Upper lobe of left lung (tissue), 6 donors: ENCODE measurements at places on chromosomes 1 and 21.

- no peak overlapping the region for H3K27ac ChIP-seq
- H3K36me3 ChIP-seq = no peaks in the 10 kb centered on the region
- H3K4me3 ChIP-seq = no peak overlapping the region
- H3K4me1 ChIP-seq = peaks cover 6% of the 10 kb centered on the region
Observed at GRCh38 chr1:220219865-220220698, 52.2 kb downstream of the RAB3GAP2 start.

DNA sequence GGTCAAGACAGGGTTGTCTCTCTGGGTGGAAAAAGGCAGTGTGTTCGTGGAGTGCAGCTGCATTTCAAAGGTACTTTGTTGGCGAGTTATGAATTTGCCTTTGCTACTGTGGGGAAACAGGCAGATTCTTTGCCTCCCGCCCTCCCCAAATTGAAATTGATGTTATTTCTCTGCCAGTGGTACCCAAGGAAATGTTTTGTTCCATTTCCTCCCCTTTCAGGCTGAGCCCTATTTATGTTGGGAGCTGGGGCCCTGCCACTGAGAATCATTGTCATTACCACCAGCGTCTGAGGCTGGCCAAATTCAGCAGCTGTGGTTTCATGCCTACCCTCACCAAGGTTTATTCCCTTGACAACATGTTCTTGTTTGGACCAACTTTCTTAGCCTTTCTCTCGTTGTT is 48.5 kb upstream of the OLIG2 start:
- no peaks in the 10 kb centered on the region for H3K36me3 ChIP-seq

GRCh38 chr1:1758692-1759455 is 19.4 kb downstream of the NADK start:
- H3K4me3 ChIP-seq = no peak overlapping the region
- H3K36me3 ChIP-seq = peaks cover 97% of the 10 kb centered on the region
- H3K27me3 ChIP-seq = no peaks in the 10 kb centered on the region
- peaks cover 25% of the 10 kb centered on the region for H3K4me1 ChIP-seq

GRCh38 chr1:2192031-2192995 is 2.3 kb downstream of the FAAP20 start:
- H3K4me1 ChIP-seq = peaks cover 44% of the 10 kb centered on the region
- no peaks in the 10 kb centered on the region for H3K27me3 ChIP-seq
- no peak overlapping the region for H3K4me3 ChIP-seq
- DNase-seq = peak; percentile 69
- H3K27ac ChIP-seq = peak overlapping the region; percentile 96
